ENCODE measurements at places on chromosomes 12 and 14.

DNA sequence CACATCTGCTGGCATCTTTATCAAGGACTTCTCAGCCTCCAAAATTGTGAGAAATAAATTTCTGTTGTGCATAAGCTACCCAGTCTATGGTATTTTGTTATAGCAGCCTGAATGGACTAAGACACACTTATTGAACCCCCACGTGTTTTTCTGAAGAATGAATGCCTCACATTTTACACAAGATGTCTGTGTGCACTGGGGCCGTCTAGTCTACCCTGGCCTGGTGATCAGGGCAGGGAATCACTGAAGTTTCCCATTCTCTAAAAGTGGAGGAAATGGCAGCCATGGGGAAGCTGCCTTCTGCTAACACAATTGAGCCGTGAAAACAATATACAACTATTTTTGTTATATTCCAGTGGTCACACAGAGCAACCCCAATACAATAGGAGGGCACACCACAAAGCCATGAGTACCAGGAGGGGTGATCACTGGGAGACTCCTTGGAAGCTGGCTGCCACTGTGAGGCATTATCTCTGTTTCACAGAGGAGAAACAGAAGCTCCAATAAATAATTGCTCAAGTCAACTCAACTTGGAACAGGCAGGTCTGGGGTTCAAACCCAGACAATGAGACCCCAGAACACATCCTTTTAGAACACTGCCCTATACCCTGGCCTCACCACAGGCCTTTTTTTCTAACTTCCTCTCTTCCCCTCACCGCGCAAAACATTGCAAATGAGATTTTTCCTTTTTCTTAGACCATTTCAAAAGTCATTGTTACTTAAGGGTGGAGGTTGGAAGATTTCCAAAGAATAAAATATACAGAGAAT is 18.3 kb upstream of the LTA4H start:
- no peak for DNase-seq

DNA sequence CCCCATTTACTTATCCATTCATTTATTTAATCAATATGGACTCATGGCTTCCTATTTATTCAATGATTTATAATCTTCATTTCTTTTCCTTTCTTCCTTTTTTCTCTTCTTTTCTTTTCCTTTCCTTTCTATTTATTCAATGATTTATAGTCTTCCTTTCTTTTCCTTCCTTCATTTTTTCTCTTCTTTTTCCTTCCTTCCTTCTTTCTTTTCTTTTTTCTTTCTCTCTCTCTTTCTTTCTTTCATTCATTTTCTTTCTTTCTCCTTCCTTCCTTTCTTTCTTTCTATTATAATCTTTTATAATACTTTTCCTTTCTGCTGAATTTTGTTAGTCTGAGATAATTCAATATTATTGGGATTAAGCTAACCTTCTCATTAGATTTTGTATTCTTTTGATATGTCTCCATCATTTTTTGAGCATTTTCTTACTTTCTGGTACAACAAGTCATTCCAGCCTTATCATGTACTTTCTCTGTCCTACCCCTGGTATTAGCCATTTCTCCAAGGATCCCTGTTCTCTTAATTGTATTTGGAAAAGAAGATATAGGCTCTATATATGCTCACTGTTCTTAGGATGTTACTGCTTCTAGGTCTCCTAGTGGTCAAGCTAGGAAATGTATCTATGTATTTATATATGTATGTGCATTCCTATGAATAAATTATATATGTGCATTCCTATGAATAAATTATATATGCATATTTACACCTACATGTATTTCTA is 12.1 kb downstream of the LACRT start:
- no peak for DNase-seq

DNA sequence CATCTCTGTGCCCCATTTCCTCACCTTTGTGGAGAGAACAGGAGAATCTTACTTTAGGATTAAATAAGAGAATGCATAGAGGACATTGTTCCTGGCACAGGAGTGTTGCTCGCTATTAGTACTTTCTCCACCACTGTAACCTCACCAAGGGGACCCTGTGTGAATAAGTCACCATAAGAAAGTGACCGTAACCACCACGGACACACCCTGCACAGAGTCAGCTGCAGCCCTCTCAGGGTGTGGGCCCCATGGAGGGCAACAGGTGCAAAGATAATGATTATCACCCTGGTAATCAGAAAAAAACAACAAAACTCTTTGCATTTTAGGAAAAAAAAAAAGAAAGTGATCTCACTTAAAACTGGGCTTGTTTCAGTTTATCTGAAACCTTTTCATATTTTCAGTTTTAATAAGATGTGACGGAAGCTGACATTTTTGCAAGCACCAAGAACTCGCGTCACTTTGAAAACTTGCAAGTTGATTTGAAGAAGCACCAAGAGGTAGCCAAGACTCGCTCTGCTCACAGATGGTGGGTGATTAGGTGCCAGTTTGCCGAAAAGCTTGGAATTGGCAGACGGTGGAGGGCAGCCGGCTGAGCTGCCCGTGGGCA is 87.0 kb upstream of the VRK1 start:
- no peak for DNase-seq

- DNase-seq, result no peak
Measured at GRCh38 chr12:108826807-108827721, 30.3 kb downstream of the SSH1 start.

DNA sequence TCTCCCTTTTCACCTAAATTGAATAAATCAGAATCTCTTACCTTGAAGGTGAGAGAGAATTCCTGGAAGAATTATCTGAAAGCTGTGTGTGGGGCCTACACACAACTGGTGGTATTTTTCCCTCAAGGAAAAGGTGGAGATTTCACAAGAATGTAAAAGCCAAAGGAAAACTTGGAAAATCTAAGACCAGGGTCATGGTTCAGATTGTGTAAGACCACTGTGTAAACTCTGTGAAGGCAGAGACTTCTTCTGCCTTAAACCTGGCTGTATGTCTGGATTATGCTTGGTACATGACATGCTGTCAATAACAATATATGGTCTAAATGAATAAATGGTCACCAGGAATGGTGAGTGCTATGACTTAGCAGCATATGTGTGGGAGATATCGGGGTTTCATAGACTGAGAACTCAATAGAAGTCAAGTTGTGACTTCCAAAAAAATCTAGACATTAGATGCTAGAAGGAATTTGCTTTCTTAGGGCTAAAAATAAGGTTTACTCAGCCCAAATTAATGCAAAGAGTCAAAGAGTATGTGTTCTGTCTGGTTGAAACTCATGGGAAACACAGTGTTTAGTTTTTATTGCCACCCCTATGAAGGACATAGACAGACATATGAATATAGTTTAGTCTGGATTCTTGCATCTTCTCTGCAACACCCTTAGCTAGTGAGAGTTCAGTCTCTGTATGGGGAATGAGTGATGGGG is 163.7 kb downstream of the SNAPC1 start:
- DNase-seq, result no peak

DNA sequence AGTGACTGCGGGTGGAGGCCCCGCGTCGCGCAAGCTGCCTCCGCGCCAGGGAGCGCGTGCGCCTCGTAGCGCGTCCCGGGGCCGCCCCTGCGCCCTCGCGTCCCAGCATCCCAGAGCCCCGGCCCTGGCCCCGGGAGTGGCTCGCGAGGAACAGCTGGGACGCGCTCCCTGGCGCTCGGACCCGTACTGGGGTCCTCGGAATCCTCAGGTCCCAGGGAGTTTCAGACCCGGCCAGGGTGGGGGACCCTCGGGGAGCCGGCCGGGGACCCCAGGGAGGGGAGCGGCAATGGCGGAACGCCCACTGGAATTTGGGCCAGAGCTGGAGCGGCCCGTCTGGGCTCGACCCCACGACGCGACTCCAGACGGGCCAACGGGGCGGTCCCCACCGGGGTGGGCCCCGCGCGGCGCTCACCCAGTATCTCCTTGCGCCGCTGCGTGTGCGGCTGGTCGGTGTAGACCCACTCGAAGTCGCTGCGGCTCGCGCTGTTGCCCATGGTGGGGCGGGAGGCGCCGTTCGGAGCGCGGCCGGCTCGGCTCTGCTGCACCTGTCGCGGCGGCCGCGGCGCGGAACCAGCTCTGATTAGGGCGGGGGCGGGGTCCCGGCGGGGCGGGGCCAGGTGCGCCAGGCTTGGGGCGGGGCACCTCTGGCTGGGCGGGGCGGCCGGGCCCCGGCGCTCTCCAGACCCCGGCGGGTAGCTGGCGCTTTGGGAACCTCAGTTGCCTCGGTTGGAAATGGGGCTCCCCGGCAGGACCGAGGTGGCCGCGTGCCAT is at the start of gene DEGS2:
DEGS2 (minus strand) TSS at position 552 of the 771 bp plus-strand sequence; CDS start at position 494, 58 bp downstream.
- DNase-seq, result peak; percentile 82

- peak; percentile 69 for DNase-seq
Measured at GRCh38 chr14:78610994-78611393, 440.8 kb downstream of the NRXN3 start.

- no peak for DNase-seq
Measured at GRCh38 chr14:102182936-102183619, 43.4 kb downstream of the WDR20 start.

- no peak for DNase-seq
Measured at GRCh38 chr12:728781-729180, 23.6 kb upstream of the WNK1 start.

GRCh38 chr14:85333313-85333712 is 196.6 kb upstream of the FLRT2 start:
- DNase-seq, result peak; percentile 32

DNA sequence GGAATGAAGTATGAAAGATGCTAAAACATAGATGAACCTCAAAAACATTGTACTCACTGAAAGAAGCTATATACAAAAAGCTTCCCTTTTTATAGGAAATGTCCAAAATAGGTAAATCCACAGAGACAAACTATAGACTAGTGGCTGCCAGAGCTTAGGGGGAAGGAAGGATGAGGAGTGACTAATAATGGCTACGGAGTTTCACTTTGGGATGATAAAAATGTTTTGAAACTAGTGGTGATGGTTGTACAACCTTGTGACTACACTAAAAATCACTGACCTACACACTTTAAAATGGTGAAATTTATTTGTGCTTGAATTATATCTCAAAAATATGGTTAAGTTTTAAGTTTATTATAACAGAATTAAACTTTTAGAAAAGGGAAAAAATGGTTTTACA is 37.1 kb upstream of the AMN1 start:
- no peak for DNase-seq

- DNase-seq, result peak; percentile 72
Measured at GRCh38 chr12:101839324-101840283, 8.8 kb upstream of the GNPTAB start.

DNA sequence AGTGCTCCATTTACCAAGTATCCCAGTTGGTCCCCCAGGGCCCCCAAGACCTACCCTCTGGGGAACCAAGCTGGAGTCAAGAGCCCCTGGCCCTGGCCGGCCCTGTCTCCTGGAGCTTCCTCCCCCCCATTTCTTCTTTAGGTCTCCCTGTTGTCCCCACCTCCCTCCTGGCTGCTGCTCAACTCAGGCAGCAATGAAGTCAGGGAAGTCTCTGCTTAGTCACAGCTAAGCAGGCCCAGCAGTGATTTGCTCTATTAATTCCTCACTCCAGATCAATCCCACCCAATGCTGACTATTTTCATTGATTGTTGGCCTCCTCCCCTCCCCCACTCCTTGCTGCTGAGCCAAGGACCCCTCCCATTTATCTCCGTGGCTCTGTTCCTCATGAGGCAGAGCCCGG is 28.3 kb downstream of the VSX2 start:
- DNase-seq, result no peak

- DNase-seq, result no peak
Measured at GRCh38 chr14:75469606-75470237, 41.9 kb downstream of the JDP2 start.

DNA sequence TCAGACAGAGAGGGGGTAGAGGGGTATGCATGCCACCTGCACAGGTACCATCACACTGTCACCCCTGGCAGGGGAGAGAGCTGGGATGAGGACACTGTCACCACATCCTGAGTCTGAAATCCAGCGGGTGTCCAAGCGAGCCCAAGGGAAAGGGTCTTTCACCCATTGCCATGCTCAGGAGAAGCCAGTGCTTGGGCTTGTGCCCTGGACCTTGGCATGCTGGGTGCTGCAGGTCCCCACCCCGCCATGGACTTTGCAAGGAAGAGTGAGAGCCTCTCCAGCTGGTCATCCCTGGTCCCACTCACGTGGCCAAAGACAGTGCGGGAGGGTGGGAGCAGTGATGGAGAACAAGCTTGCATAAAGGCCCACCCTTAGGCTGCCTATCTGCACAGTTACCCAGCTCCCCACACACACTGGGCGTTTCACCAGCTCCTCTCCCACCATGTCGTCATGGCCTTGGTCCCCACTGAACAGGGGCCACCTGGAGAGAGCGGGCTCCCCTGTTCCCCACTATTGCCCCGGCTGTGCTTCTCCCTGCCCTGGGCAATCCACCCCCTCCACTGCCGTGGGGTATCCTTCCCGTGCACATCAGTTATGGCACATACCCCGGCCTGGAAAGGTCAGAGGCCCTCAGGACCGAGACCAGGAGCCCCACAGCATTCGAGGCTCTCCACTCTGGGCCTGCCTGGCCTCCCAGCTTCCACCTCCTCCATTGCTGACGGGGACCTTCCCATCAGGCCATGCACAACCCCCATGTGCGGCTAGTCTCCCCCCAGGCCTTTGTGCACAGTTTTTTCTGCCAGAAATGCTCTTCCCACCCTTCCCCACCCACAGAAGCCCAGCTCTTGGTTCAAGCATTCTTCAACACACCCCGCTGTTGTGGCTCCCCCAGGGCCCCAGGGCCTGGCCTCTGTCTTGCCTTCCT is 58.6 kb upstream of the BCL11B start:
- no peak for DNase-seq

- no peak for DNase-seq
Measured at GRCh38 chr12:5242440-5242839, 189.5 kb upstream of the NTF3 start.

- DNase-seq, result peak; percentile 60
Measured at GRCh38 chr12:1517007-1517406, 77.4 kb downstream of the FBXL14 start.

DNA sequence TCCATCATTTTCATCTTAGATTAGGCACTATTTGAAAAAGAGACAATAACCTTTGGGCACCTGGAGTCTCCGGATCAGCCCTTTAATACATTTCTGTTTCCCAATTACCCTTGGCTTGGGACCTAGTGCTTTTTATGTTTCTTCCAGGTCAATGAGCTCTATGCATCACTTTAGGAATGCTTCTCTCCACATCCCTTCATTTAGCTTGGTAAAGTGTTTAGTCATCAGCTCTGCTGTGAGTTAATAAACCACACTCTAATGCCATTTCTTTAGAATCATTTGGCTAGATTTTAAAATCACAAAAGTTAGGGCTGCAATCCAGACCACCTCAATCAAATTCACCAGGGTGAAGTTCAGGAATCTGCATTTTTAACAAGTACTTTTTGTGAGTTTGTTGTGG is 41.7 kb downstream of the RASSF9 start:
- no peak for DNase-seq

DNA sequence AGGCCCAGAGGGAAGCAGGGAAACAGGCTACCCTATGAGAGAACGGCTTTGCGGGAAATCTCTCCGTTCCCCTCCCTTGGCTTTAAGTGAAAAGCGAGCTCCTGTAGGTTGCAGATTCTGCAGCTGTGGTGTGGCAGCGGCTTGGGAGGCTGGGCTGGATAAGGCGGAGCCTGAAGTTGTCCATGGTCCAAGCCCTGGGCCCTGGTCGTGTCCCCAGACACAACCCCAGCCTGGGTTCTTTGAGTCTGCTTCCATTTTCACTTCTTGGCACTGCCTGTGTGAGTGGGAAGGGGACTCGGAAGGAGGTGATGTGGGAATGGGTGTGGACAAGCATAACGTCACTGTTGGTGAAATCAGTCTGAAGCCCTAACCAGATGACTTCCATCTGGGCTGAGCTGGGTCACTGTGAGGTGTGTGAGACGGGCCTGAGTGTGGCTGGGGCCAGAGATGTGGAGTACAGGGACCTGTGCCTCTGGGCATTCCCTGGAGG is 43.0 kb upstream of the CTDSP2 start:
- peak; percentile 32 for DNase-seq
